Activated T-helper 17 cell treated with anti-CD3 and anti-CD28 coated beads, Interleukin-2, amount 50 U/mL, for 72 hours (primary cell): ENCODE measurements at places on chromosomes 3 and 15.

GRCh38 chr15:93253681-93254080 is 164.7 kb upstream of the RGMA start:
- ATAC-seq = no peak

- ATAC-seq = no peak
Observed at GRCh38 chr3:4564928-4565586, 71.9 kb downstream of the ITPR1 start.

- ATAC-seq = peak; percentile 84
Observed at GRCh38 chr3:154316974-154317767, 7.1 kb downstream of the DHX36 start.

GRCh38 chr3:4758957-4759656 is 220.1 kb upstream of the BHLHE40 start:
- ATAC-seq = no peak

DNA sequence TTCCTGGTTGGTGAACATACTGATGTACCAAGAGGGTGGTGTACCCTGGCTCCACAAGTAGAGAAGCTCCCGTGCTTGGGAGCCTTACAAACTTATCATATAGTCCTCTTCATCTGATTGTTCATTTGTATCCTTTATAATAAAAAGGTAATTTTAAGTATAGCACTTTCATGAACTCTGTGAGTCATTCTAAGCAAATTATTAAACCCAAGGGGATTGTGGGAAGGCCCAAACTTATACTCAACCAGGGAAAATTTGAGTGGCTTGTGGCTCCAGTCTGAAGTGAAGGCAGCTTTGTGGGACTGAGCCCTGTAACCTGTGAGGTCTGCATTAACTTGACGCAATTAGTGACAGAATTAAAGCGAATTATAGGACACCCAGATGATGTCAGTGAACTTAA is 29.0 kb downstream of the TTBK2 start:
- ATAC-seq = no peak

- no peak for ATAC-seq
Observed at GRCh38 chr3:184409331-184409926, 29.6 kb downstream of the CHRD start.

DNA sequence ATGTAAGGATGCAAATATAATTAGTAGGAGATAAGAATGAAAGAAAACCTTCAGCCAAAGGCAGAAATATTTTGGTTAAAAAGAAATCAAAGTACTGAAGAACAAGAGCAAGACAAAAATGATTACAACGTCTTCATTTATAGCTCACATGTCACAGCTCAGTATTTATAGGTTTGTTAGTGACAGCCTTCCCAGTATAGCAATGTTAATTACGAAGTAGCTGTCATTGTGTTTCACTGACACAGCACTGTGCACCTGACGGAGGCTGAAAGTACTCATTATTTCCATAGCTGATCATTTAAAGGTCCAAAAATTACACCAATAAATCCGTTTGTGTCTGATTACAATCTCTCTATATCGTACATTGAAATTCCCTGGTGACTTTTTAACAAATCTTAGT is 561 bp upstream of the OSTN start:
- ATAC-seq = no peak

DNA sequence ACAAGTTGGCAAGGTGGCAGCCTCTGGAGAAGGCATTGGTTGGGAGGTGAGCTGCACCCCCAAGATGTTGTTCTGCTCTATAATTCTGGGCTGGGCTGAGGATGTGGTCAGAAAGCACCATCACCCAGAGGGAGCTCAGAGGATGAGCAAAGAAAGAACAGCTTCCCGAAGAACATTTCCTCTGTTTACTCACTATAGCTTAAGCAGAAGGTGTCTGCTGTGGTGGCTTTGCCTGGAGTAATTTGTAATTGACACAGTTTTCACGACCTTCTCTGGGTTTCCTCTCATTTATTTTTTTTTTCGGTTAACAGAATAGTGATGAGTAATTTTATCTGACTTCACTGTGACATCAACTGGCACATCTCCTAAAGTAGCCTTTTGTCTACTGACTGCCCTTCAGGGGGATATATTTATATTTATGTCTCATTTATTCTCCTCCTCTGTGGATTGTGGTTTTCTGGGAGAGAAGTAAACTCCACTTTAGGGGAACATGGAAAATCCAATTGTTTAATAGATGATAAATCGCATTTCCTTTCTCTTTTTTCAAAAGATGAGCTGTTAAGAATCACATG is 49.5 kb upstream of the ABHD17C start:
- ATAC-seq = no peak

GRCh38 chr15:71103102-71103676 is 12.1 kb upstream of the THSD4 start:
- ATAC-seq = no peak

DNA sequence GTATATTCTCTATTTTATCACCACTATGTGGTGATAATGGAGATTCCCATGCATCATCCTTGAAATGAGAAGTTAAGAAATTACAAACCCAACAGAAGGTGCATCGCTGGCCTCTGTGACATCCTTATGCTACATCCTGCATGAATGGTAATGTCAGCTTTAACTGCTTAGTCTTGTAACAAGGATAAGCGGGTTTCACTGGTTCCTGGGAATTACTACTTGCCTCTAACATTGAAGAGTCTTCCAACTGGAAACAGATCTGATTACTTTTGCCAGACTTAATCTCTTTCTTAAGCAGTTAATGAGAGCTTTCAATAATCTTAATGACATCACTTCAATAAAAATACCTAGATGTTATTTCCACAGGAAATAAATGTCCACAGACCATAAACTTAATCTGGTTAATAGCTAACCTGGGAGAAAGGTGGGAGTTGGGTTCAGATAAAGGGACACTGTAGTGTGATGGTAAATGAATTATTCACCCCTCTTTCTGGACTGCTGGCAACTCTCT is 44.0 kb downstream of the FMN1 start:
- peak; percentile 24 for ATAC-seq

DNA sequence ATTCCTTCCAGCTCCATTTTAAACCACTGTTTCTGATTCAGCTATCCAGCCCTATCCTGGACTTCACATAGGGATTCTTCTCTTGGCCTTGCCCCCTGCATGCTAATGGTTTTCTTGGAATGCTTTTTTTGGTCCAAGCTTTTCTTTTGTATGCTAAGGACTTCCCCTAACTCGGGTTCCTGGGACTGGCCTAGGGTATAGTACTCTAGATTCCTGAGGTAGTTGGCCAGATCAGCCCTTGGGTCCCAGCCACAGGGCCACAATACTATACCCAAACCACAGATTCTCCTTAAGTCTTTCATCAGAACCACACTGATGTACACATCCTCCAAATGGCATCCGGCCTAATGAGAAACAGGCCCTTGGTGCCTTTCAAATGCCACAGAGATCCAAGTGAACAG is 2.8 kb downstream of the FYCO1 start:
- ATAC-seq = peak; percentile 21

GRCh38 chr3:183122257-183122932 is 23.1 kb upstream of the MCCC1 start:
- no peak for ATAC-seq

- ATAC-seq = no peak
Observed at GRCh38 chr3:95228416-95228815, 1165.6 kb downstream of the NSUN3 start.

- ATAC-seq = peak; percentile 62
Observed at GRCh38 chr15:72785432-72785831, 1.9 kb upstream of the ADPGK start.

GRCh38 chr3:155890671-155891190 is 20.3 kb downstream of the GMPS start:
- ATAC-seq = no peak

- peak; percentile 100 for ATAC-seq
Observed at GRCh38 chr3:58998476-58999117, 51.2 kb downstream of the CFAP20DC start.

- ATAC-seq = no peak
Observed at GRCh38 chr3:119349354-119350041, 55.3 kb downstream of the ARHGAP31 start.

DNA sequence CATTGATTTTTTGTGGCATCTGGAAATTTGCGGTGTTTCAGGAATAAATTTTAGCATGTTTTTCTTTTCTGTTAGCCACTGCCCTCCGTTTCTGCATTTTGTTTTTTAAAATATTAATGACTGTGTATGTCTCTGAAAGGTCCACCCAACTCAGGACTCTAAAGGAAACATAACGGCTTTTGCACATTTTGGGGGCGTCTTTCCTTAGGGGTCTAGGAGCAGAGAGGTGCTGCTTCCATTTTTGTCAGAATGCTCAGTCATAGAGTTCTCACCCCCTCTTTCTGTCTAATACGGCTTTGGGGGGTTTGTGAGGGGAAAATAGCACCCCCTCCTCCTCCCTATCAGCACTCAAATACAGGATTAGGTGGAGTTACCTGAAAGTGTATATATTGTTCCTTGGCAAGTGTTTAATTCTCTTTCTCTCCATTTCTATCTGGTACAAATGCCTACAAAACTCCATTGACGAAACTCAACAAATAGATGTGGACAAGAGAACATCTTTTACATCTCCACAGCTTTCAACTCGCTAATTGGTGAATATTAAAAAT is 219.4 kb downstream of the MEIS2 start:
- no peak for ATAC-seq

DNA sequence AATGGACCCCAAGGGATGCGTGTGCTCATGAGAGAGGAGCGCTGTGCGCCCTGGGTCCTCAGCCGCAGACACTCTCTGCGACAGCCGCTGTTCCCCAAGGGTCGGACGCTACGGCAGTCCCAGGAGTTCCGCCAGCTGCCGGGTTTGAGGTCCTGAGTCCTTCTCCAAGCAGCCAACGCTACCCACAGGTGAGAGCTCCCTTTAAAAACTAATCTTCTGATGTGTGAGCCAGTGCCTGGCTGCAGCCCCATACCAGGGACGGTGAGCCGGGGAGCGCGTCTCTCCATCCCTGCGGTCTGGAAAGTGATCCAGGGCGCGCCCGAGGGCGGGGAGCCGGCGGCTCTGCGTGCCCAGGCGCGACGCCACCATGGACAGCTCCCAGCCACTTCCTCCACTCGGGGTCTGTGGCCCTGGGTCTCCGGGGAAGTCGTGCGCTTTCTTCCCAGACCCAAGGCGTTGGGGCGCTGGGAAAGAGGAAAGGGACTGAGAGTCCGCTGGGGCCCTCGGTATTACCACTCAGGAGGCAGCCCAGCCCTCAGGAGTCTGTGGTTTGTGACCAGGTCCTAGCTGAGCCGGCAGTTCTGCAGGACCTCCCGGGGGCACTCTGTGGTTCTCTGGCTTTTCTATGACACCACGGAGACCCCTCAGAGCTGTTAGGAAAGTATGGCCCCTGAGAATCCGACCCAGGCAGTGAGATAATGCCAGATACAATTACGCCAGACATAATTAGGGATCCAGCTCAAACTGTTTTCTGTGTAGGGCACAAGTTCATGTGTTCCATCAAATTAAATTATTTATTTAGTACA is 1.4 kb downstream of the CEMIP start:
- ATAC-seq = no peak

DNA sequence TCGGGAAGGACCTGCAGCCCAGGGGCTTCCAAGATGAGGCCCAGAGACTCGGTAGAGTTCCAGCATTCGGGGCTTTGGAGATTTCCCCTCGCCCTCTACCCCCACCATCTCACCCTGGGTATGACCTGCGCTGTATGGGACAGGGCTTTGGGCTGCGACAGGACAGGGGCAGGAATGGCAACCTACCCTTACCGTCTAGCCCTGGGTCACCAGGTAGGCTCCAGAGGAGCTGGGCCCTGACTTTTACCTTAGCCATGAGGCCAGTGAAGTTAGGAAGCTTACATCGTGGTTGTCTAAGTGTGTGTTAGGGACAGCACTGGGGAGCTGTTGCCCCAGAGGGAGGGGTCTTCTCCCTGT is 683 bp downstream of the PPM1M start:
- ATAC-seq = peak; percentile 10

DNA sequence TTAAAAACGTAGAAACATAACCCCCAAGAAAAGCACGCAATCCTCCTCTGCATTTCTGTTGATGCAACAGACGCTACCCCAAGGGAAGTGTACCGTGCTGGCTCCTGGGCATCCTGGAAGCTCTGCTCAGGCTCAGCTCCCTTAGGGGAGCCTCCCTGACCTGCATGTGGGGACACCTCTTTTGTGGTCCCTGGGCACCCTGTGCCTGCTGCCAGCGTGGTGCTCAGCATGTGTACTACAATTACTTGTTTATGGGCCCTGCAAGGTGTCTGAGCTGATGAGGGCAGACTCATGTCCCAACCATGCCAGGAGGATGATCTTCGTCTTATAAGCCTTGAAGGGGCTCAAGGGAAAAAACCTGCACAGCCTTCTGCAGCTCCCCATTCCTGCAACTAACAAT is 18.3 kb downstream of the EHD4 start:
- no peak for ATAC-seq

DNA sequence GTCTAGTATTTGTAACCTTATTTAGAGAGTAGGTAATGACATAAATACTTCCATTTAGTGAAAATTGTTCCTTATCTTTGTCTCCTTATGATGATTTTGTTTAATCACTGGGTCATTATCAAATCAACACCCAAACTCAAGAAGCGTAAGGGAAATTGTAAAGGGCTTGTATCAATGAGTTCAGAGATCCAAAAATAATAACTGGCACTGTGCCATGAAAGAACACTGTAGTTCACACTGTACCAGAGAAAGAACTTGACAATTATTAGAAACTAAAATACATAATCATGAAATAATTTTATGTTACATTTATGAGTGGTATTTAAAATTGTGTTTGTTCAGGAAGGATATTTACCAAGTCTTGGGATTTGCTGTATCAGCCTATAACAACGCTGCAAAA is 895.4 kb downstream of the FHIT start:
- no peak for ATAC-seq
